ENCODE measurements at places on chromosomes 3 and 15.

DNA sequence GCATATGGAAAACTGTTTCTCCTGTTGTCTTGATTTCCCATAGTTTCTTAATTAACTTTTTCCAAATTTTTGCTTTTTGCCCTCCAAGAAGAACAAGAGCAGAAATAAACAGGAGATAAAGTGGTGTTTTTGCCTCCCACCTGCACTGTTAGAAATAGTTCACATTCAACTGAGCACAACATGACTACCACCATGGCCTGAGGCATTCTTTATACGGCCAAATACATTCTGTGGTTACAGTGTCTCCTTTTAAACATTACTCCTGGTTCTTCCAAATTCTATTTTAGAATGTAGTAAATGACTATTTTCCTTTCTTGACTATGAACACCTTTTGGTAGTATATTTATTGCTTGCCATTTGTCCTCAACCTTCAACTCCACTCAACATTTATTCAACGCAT is 98.5 kb downstream of the LARS2 start:
- DNase-seq: no peak

DNA sequence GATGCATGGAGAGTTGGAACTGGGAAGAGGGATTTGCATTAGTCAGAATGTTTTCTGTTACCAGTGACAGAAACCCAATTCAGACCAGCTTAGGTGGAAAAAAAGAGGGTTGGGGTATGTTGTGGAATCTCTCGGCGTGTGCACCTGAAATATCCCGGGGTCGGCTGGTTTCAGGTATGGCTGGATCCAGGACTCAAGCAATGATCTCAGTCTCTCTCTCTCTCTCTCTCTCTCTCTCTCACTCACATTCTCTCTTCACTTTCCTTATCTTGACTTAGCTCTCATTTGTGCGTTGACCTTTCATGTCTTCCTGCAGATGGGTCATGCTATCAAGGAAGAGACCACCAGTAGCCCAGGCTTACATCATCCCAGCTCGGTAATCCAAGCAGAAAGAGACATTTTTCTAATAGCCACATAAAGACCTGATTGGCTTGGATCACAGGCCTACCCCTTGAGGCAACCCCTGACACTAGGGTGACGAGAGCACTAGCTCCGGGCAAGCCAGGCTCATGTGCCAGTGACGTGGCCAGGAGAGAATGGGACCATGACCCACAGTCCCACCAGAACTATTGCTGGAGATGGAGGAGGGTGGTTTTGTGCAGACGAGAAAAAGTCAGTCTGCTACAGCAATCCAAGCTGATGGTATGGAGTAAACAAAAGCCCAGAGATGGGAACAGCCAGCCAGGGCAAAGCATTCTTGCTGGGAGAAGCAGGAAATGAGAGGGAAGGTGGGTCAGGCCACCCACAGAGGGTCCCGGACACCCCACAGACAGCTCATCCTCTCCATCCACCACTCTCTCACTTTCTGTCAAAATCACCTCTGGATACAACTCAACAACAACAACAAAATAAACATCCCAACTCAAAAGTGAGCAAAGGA is 91.7 kb downstream of the CHSY1 start:
- DNase-seq: no peak

GRCh38 chr15:45799508-45799907 is 164.7 kb downstream of the SQOR start:
- DNase-seq: no peak

DNA sequence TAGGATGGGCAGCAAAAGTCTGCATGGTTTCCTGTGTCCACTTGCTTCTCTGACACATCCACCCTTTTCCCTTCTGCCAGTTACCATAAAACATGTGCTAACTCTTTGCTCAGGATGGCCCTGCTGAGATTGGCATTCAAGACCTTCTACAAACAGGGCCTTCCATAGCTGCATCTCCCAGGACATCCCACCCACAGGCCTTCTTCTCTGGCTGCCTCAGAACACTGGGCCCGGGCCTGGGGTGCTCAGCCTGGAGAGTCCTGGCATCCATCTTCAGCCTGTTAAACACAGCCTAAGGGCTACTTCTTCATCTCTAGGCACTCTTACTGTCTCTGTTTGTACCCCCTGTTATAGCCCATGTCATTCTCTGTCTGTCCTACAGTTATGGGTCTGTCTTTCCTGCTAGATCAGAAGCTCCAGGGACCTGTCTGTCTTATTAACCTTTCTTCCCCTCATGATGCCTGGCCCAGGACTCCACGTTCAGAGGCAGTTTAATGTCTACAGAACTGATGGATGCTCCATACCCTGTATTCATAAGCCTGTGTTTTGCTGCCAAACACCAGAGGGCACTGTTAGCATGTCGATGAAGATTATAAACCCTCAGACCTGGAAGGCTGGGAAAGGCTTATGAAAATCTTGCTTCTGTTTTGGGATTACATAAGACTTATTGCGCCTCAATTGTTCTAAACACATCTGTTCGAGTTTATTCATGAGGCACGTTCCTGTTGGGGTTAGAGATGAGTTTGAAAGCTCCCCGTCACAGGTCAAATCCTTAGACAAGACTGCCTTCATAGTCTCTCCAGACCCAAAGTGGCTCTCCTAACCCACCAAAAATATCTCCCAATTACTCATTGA is 16.5 kb downstream of the SEMA3G start:
- peak; percentile 80 for DNase-seq

GRCh38 chr3:58434511-58434910 is 879 bp upstream of the PDHB start:
- DNase-seq: no peak

GRCh38 chr15:77692614-77693013 is 59.9 kb upstream of the LINGO1 start:
- DNase-seq: no peak

GRCh38 chr15:47718497-47719437 is 1.5 kb downstream of the SEMA6D start:
- DNase-seq: peak; percentile 33

DNA sequence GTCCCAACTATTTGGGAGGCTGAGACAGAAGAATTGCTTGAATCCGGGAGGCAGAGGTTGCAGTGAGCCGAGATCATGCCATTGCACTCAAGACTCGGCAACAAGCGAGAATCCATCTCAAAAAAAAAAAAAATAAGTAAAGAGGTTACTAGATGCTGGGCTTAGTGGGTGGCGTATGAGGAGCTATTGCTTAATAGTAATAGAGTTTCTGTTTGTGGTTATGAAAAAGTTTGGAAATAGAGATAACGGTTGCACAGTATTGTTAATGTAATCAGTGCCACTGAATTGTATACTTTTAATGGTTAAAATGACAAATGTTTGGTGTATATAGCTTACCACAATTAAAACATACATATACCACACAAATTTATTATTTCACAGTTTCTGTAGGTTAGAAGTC is 14.7 kb upstream of the HHATL start:
- DNase-seq: no peak

DNA sequence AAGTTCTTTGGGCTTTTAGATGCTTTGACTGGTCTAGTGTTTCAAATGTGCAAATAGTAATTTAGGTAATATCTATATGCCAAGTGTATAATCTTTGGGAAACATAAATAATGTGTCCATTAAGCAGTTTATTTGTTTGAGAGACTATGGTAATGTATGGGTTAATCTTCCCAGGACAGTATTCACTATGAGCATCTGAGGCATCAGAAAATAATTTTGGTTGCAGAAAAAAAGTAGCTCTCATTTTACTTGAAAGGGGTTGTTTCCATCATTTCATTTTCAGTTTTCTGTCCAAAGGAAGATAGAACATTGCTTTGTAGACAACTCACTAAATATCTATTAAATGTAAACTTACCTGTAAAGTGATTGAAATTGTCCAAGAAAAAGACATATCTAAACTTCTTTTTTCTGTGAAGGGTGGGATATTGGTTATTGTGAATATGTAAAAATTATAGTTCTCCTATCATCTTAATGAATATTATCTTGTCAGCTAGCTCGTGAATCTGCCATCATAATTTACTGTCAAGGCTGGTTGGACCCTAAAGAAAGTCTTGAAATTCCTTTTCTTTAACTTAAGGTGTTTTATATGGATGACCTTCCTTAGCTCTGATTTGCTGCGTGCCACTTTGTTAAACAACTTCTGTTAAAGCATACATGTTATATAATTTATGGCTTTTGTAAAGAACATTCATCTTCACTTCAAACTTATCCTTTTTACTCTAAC is 108.8 kb downstream of the EPHA3 start:
- DNase-seq: no peak

GRCh38 chr3:172846103-172846561 is 95.6 kb downstream of the ECT2 start:
- no peak for DNase-seq

DNA sequence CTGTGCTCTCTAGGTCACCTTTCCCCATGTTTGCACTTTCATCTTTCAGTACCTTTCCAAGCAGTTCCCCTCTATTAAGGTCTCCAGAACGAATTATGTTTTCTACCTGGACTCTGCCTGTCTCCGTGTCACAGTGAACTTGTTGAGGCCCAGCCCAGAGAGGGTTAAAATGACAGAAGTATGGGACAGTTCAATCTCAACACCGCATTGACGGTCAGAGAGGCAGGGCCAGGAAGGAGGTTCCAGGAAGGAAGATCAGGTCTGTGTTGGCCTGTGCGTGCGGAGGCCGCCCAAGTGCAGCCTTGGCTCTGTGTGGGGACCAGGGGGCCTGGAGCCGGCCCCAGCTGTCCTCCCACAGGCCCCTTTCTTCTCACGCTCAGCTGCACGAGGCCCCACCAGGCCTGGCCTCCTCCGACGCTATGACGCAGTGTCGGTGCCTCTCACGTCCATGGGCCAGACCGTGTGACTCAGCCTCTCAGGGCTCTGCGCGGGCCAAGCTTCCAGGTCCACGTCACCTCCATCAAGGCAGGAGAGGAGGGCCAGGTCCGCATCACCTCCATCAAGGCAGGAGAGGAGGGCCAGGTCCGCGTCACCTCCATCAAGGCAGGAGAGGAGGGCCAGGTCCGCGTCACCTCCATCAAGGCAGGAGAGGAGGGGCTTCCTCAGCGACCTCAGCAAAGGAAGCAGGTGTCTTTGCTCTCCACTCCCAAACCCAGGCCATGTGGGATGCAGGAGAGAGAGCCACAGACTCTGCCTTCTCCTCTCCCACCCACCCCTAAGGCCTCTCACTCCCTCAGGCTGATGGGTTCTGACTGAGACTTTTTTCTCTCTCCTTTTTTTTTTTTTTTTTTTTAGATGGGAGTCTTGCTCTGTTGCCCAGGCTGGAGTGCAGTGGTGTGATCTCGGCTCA is 83.1 kb downstream of the CPN2 start:
- DNase-seq: no peak

- DNase-seq: peak; percentile 62
These were observed 331 bp downstream of the RNU6-1 start for GRCh38 chr15:67839499-67839928.

GRCh38 chr15:101827257-101827656 is 15.3 kb downstream of the OR4F15 start:
- DNase-seq: peak; percentile 33

DNA sequence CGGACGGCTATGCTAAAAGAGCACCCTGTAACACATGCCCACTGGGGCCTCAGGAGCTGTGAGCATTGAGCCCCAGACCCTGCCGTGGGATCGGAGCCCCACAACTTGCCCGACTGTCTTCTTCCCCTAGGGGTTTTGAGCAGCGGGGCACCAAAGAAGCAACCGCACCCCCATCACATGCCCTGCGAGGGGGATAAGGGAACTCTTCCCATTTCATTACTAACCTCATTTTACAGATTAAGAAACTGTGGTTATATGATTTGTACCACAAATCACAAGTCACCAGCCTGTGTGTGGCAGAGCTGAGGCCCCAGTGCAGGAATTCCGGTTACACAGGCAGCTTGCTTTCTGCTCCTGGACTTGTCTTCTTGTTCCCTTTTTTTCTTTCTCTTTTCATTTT is 86.2 kb downstream of the CD47 start:
- DNase-seq: no peak

DNA sequence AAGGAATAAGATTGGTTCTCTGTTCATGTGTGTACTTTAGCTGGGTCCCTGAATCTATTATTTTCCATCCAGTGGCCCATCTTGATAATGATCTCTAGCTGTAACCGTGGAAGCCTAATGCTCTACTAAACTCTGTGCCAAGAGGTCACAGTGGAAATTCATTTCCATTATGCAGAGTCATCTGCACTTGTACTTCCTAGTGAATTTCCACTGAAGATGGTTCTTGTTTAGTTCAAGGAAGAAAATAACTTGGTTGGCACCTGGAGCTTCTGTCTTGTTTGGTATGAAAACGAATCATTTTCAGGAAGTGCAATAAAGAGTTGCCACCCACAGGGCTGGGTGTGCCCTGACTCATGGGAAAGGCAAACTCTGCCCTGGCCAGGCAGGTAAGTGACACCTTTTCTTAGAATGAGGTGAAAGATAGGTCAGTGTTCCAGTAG is 10.3 kb downstream of the LPP start:
- no peak for DNase-seq

DNA sequence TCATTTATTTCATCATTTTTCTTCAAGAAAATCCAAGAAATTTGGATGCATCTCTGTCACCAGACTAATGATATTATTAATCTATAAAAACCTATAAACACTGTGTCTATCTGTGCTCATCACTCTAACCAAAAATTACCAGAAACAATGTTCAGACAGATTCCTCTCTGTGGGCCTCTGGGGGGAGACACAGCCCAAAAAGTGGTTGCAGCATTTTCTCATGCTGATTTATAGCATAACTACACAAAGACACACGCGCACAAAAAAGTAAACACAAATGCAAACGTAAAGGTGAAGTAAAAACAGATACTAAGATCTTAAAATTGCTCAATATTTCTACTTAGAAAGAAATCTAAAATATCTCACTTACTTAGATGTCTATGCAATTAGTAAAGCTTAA is 976.0 kb downstream of the GBE1 start:
- no peak for DNase-seq

GRCh38 chr15:75695634-75696310 is 16.9 kb downstream of the CSPG4 start:
- no peak for DNase-seq

DNA sequence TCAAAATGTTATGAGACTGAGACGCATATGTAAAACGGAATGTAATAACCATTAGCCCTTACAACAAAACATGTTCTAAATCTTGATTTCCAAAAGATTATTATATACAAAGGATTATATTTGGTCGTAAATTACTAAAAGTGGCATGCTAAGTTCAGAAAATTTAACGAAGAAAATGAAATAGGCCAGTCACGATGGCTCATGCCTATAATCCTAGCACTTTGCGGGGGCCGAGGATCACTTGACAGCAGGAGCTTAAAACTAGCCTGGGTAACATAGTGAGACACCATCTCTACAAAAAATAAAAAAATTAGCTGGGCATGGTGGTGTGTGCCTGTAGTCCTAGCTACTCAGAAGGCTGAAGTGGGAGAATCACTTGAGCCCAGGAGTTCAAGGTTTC is 29.0 kb downstream of the ACAD11 start:
- DNase-seq: no peak

- DNase-seq: no peak
These were observed 449.0 kb downstream of the NAALADL2 start for GRCh38 chr3:175308097-175308496.
